ENCODE measurements at places on chromosomes 6 and 20. TPM values are rescaled to one million over a fixed set of nuclear protein-coding genes. Genes with fewer than 3 reads are reported as not detected.

GZF1 gene
- 13.0 TPM for total RNA-seq

WFDC5 gene
- total RNA-seq = not detected

GRCh38 chr6:26075063-26075717 lies 12.0 kb upstream of the HFE start:
- DNase-seq = no peak

DNA sequence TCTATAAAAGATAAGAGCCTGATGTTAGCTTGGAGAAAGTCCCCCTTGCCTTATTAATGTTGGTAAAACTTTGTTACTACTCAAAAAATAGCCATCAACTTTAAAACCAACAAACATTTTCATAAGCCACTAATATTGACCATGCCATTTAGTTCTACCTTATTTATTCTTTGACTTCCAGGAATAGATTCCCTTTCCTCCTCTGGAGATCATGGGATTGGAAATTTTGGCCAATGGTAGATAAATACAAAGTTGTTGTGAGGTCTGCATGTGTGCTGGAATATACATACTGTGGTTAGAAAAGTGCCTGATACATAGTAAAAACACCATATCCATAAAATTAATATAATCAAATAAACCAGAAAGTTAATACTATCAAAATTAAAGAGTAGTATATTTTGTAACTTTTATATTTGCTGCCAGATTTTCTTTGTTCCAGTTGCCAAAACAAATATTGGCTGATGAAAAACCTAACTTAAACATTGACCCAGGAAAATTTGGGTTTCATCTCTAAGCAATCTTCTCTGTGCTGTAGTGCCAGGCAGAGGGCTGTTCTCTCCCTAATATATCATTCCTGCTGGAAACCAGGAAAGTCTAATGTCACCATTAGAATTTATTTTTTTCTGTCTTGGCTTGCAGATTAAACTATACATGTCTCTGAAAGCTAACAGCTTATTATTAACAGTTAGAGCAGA lies 169.1 kb downstream of the NKAIN2 start:
- no peak for DNase-seq

All from kidney epithelial cell (primary cell).